Stromal cell of bone marrow (primary cell): ENCODE measurements at places on chromosomes 3 and 15.

DNA sequence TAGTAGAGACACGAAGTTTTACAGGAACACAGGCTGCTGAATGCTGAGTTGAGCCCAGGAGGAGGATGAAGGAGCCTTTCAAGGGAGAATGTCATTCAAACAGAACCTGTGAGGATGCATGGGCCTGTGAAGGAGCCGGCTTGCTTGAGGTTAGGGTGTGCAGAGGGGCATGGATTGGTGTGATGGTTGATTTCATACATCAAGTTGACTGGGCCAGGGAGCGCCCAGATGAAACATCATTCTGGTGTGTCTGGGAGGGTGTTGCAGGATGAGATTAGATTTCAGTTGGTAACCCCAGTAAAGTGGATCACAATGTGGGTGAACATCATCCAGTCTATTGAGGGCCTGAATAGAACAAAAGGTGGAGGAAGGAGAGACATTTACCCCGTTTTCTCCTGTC lies 243.6 kb downstream of the EDEM1 start:
- DNase-seq, result no peak

GRCh38 chr15:28456476-28457395 lies 76.0 kb downstream of the GOLGA8G start:
- DNase-seq, result no peak

DNA sequence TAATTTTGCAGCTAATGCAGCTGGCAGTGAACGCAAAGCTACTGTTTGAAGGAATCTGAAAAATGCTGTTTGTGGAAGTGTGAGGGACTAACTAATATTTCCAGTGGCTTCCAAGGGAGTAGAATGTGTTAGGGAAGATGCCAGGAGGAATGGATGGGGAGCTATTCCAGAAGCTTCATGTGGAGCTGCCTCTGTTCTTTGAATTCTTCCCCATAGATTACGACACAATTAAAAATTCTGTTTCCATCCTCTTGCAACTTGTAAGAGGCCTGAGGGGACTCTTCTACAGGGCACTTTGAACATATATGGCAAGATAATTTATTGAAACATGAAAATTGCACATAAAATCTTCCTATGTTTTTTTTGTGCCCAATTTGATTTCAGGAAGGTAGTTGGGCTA lies 74.3 kb upstream of the CTXND1 start:
- DNase-seq, result no peak

DNA sequence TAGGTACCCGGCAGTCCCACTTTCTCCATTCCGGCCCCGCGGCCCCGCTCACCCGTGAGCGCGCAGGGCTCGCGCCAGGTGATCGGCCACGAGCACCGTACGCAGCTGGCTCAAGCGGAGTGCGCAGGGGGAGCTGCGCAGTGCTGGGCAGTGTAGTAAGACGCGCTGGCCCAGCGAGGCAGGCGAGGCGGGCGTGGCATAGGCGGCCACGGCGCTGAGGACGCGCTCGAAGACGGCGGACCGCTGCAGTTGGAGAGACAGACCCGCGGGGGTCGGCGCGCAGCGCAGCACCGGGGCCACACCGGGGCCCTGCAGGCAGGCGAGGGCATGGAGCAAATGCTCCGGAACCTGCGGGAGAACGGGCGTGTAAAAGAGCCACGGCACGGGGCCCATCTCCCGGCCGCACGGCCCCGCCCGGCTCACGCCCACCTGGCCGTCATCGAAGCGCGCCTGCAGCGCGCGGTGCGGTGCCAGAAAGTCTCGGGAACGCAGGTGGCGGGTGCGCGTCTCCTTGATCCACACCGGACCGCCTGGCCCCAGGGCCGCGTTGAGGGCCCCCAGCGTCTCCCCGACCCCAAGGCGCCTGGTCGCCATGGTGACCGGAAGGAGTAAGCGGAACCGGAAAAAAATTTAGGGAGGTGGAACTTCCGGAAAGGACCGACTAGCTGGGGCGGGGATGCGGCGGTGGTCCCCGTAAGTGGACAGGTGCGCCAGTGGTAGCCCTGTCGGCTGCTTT lies at the start of gene DALRD3:
DALRD3 (minus strand) TSS at position 610 of the 736 bp plus-strand sequence; CDS start at position 594, 16 bp downstream.
- DNase-seq, result no peak
